Activated naive CD8-positive, alpha-beta T cell treated with anti-CD3 and anti-CD28 coated beads for 36 hours (primary cell): ENCODE measurements at places on chromosomes 11 and 22. TPM values are rescaled to one million over a fixed set of nuclear protein-coding genes. Genes with fewer than 3 reads are reported as not detected.

GRCh38 chr11:94558468-94558867 is 8.7 kb upstream of the PIWIL4 start:
- DNase-seq = no peak

DNA sequence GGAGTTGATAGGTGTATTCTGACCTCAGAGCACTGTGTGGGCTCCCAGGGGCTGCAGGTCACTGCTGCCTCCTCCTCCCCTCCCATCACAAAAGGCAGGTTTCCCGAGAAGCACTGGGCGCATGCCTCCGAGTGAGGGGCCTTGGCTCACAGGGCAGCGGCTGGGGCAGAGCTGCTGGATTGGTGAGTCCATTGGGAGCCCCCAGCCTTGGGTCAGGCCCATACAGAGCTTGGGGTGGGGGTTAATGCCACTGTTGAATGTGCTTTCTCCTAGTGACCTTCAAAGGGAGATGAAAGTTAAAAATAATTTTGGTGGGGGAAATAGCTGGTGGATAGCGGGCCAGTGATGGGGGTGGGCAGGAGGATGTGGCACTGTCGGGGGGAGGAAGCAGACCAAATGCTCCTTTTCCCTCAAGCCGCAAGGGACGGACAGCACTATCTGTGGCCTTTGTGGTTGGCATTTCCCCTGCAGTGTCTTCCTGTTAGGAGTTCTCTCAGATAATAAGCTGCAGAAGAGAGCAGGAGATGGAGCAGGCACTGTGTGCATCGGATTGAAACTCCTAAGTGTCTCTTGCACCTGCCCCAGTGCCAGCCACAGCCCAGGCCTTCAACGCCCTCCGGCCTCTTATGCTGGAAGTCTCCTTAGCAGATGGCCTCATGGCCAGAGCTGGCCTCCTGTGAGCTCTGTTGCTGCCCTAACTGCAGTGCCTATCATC is 3.2 kb downstream of the TUBA8 start:
- no peak for DNase-seq

GRCh38 chr11:61362542-61362875 is 335 bp downstream of the TMEM138 start:
- DNase-seq = peak; percentile 28

Gene GLB1L3
- total RNA-seq = 9.8 TPM

DNA sequence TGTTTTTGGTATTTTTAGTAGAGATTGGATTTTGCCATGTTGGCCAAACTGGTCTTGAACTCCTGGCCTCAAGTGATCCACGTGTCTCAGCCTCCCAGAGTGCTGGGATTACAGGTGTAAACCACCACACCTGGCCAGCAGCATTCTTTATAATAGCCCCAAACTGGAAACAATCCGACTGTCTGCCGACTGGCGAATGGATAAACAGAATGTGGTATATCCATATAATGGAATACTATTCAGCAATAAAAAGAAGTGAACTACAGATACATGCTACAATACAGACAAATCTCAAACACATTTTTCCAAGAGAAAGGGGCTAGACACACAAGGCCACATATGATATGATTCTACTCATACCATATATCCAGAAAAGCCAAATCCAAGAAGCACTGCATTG is 151.3 kb downstream of the ST3GAL4 start:
- DNase-seq = no peak

Gene OSM
- total RNA-seq = 47.9 TPM

Gene HPX
- total RNA-seq = not detected

- DNase-seq = no peak
Measured at GRCh38 chr11:57751676-57752253, at the start of gene BTBD18. TSS of gene BTBD18 (minus strand) at chr11:57751819. CDS start at chr11:57751188, 631 bp downstream.

Gene ATP5MG
- total RNA-seq = 246 TPM
